ENCODE measurements at places on chromosomes 3 and 15. TPM values are rescaled to one million over a fixed set of nuclear protein-coding genes. Genes with fewer than 3 reads are reported as not detected.

SCAMP5 gene
- total RNA-seq, result 1.3 TPM

IGF2BP2 gene
- 29.1 TPM for total RNA-seq

CLRN1 gene
- not detected for total RNA-seq

SLC22A14 gene
- 0.23 TPM for total RNA-seq
